ENCODE measurements at places on chromosomes 5 and 9.

DNA sequence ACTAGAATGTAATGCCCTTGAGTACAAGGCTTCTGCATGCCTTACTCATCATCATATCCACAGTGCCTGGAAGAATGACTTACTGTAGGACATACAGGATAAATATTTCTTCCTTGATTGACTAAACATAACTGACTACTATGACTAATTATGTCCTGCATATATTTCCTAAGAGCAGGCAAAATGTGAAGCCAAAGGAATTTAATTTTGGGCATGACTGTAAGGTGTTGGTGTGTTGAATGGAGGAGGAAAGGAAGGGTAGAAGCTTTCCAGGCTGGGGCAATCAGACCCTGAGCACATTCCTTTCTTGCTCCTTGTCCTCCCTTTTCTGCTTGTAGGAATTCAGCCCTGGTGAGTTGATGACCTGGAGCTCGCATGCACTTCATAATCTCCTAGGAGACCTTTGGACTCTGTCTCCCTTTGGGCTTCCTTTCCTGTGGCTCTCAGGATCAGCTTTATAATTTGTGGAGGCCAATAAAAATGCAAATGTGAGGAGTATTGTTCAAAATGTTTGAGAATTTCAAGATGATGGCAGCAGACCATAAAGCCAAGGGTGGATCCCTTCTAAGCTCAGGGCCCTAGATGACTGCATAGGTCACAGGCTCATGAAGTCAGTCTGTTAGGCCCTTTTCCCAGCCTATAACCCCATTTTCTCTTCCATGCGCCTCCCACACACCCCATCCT lies 174.0 kb downstream of the HMHB1 start:
- H3K4me3 ChIP-seq = no peak overlapping the region
- H3K27me3 ChIP-seq = peaks cover 12% of the 10 kb centered on the region
- H3K27ac ChIP-seq = no peak overlapping the region

DNA sequence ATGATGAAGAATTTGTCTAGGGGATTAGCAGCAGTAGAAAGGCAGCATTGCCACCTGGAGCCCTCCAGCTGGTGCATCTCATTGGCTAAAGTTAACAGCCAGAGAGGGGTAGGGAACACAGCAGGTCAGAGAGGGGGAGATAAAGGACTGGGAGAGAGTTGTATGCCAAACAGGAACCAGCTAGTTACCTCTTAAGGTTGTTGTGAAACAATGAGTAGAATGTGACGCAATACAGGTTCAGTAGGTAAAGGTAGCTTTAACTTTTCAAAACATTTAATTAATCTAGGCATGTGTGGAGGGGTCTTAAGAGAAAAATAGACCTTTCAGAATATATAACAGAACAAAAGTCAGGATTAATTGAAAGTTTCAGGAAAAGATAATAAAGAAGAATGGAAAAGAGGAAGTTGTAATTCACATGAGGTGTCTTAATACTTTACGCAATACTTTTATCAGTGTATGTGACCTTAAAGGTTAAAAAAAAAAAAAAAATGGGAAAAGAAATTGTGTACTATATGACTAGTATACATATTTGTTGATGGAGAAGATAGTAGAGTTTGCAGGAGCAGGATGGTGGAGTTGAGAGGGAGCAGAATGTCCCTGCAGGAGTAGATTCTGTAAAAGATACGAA lies 14.3 kb downstream of the FBXO38 start:
- H3K36me3 ChIP-seq = peaks cover 7% of the 10 kb centered on the region
- no peak for DNase-seq
- no peaks in the 10 kb centered on the region for H3K27me3 ChIP-seq
- H3K4me3 ChIP-seq = no peak overlapping the region

- H3K27me3 ChIP-seq = no peaks in the 10 kb centered on the region
- no peak for DNase-seq
- H3K4me3 ChIP-seq = no peak overlapping the region
- no peaks in the 10 kb centered on the region for H3K36me3 ChIP-seq
Measured at GRCh38 chr5:10618311-10618710, 54.4 kb downstream of the ANKRD33B start.

DNA sequence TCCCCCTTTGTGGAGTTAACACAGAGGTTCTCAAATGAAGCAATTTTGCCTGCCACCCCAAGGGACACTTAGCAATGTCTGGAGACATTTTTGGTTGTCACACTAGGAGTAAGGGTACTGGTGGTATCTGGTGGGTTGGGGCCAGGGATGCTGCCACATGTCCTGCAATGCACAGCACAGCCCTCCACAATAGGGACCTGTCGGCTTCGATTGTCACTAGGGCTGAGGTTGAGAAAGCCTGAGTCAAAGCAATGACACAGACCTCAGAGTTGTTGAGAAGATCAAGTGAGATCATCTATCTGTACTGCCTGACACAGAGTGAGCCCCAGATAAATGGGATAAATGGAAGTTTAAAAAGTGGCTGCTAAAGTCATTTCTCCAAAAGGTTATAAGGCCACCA lies 249.2 kb upstream of the KLF4 start:
- H3K27ac ChIP-seq = no peak overlapping the region
- DNase-seq = no peak
- no peaks in the 10 kb centered on the region for H3K36me3 ChIP-seq
- H3K4me3 ChIP-seq = no peak overlapping the region

DNA sequence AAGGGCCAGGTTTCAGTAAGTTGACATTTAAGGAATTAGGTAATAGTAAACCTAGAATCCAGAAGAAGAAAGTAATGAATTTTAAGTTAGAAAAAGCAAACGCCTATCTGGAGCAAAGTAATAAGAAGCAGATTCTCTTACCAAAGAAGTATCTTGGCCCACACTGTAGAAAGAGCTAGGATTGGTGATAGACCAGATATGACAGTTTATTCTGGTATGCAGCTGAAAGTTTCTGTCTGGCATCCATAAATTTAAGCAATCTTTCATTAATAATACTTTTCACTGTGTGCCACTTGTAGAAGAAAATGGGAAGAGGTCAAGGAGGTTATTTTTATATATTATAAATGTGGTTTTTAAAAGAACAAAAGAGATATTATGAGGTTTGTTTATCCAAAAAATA lies 3.0 kb downstream of the RECK start:
- H3K36me3 ChIP-seq = peaks cover 4% of the 10 kb centered on the region
- no peak for DNase-seq
- H3K27ac ChIP-seq = no peak overlapping the region
- H3K4me3 ChIP-seq = no peak overlapping the region

DNA sequence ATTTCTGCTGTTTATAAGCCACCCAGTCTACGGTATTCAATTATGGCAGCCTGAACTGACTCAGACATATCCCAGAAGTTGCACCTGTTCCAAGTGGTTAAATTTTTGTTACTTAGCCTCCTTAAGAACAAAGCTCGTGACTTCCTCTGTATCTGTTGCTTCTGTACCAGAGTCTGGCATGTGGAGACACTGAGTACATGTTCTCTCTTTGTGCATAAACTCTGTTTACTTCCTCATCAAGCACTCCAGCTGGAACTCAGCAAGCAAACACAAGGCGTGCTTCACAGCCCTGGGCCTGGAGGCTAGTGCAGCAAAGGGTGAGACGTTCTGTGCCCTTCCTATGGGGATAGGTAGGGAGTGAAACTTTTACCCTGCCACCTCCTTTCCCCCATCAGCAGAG lies 19.0 kb downstream of the C9orf152 start:
- no peak overlapping the region for H3K4me3 ChIP-seq
- no peaks in the 10 kb centered on the region for H3K36me3 ChIP-seq
- DNase-seq = no peak
- peaks cover 9% of the 10 kb centered on the region for H3K4me1 ChIP-seq
- H3K27ac ChIP-seq = no peak overlapping the region

GRCh38 chr5:75034137-75034739 lies 18.1 kb downstream of the GCNT4 start:
- no peaks in the 10 kb centered on the region for H3K27me3 ChIP-seq
- DNase-seq = peak; percentile 40
- peaks cover 21% of the 10 kb centered on the region for H3K4me1 ChIP-seq
- H3K27ac ChIP-seq = no peak overlapping the region
- H3K4me3 ChIP-seq = no peak overlapping the region

DNA sequence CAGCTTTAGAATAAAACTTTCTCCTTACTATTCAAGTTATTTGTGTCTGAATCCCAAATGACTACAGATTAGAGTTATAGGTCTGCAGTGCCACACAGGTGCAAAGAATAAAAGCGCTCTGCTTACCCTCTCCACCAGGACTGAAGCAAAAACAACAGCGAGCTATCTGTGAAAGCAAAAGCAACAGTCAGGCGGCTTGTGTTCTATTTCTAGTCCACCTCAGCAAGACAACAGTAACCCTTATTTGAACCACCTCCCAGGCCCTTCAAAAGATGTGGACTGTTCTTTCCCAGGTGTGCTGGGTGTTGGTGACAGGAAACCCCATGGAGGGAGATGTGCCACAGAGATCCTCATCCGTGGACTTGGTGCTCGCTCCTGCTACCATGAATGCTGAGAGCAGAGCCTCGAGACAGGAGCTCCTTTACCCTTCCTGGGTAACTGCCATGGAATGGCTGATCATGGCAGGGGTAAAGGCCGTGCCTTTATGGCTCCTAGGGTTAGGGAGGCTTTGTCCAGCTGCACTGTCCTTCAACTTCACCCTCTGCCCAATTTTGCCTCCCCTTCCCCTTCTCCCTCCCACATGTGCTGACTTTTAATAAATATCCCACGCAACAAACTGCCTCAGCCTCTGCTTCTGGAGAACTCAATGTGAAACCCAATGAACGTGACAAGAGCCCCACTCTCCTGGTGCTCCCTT lies 108.6 kb downstream of the SERINC5 start:
- peaks cover 51% of the 10 kb centered on the region for H3K4me1 ChIP-seq
- no peak for DNase-seq
- no peak overlapping the region for H3K4me3 ChIP-seq
- H3K27me3 ChIP-seq = no peaks in the 10 kb centered on the region

GRCh38 chr9:131889437-131890251 lies 149.8 kb upstream of the RAPGEF1 start:
- no peak for DNase-seq
- no peak overlapping the region for H3K4me3 ChIP-seq
- H3K27ac ChIP-seq = no peak overlapping the region
- H3K27me3 ChIP-seq = no peaks in the 10 kb centered on the region

- H3K27ac ChIP-seq = peak overlapping the region; percentile 99
- peaks cover 81% of the 10 kb centered on the region for H3K4me1 ChIP-seq
- H3K27me3 ChIP-seq = no peaks in the 10 kb centered on the region
- H3K36me3 ChIP-seq = peaks cover 16% of the 10 kb centered on the region
- H3K4me3 ChIP-seq = peak overlapping the region; percentile 87
Measured at GRCh38 chr9:91192381-91193086, 169.2 kb downstream of the AUH start.

DNA sequence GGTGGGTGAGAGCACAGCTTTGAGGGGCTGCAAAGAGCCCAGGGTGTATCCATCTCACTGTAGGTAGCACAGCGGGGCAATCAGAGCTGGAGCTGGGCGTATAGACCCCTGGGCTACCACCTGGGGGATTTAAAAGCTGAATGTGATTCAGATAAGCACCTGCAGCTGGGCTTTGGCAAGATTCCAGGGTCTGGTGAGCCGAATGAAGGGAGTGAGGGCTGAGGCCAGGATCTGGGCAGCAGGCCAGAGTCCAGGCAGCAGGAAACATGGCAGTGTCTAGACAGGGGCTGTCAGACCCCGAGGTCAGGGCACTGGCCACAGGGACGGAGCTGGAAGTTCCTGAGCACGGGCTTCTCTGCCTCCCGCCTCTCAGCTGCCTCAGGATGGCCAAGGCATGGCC lies 8.7 kb downstream of the ASS1 start:
- H3K27ac ChIP-seq = no peak overlapping the region
- H3K27me3 ChIP-seq = peaks cover 8% of the 10 kb centered on the region
- H3K4me3 ChIP-seq = no peak overlapping the region
- DNase-seq = no peak
- no peaks in the 10 kb centered on the region for H3K36me3 ChIP-seq

DNA sequence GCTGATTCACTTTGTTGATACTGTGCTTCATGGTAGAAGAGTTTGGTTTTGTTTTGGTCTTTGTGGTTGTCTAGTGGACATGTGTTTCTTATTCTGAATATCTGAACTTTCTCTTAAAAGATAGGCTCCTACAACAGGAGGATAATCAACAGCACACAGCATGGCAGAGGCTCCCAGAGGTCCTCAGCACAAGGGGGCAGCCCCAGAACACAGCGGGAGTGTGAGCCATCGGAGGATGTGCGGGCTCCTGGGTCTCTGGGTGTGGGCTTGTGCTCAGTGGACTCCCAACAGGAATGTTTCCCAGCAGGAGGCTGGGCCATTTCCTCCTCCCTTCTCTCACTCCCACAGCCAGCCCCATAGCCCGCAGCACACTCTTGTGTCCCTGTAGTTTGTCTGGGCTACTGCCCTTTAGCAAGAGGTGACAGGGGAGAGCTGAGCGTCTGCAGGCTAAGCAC lies 164.3 kb upstream of the OTULINL start:
- no peak for DNase-seq
- peak overlapping the region; percentile 58 for H3K4me3 ChIP-seq
- H3K4me1 ChIP-seq = peaks cover 61% of the 10 kb centered on the region

GRCh38 chr9:111599092-111599954 lies at the start of gene PTGR1:
Gene PTGR1 (minus strand): TSS chr9:111599647. CDS start chr9:111597422, 2,225 bp downstream.
- peaks cover 24% of the 10 kb centered on the region for H3K4me1 ChIP-seq
- peak; percentile 29 for DNase-seq
- peak within 1 kb of the TSS; percentile 93 for H3K4me3 ChIP-seq
- peaks cover 46% of the 10 kb centered on the region for H3K27me3 ChIP-seq
- peaks cover 3% of the 10 kb centered on the region for H3K36me3 ChIP-seq
- no peak within 1 kb of the TSS for H3K27ac ChIP-seq

GRCh38 chr5:37112383-37112991 lies 136.7 kb downstream of the CPLANE1 start:
- no peak for DNase-seq
- H3K27ac ChIP-seq = peak overlapping the region; percentile 14
- H3K27me3 ChIP-seq = peaks cover 17% of the 10 kb centered on the region
- peaks cover 42% of the 10 kb centered on the region for H3K4me1 ChIP-seq
- H3K36me3 ChIP-seq = peaks cover 12% of the 10 kb centered on the region

- H3K27ac ChIP-seq = no peak overlapping the region
- H3K4me3 ChIP-seq = no peak overlapping the region
- H3K27me3 ChIP-seq = no peaks in the 10 kb centered on the region
- DNase-seq = no peak
Measured at GRCh38 chr5:178423431-178423830, 166.8 kb downstream of the COL23A1 start.

DNA sequence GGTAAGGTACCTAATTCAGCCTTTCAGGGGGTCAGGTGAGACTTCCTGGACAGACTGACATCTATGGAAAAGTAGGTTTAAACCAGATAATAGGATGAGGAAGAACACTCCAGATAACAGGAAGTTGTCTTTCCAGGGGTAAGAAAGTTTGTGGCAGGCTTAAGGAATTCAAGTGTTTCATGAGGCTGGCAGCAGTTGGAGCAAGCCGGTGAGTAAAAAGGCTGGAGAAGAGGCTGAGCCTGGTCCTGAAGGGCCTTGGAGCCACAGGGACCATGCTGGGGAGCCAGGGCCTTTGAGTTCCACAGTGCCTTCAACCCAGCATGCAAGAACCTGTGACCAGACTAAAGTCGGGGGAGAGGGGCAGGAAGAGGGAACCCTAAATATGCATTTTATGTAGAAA lies 353.4 kb downstream of the SPOCK1 start:
- no peak for DNase-seq
- H3K4me3 ChIP-seq = no peak overlapping the region
- H3K27me3 ChIP-seq = peaks cover 5% of the 10 kb centered on the region
- no peaks in the 10 kb centered on the region for H3K36me3 ChIP-seq
- no peak overlapping the region for H3K27ac ChIP-seq
- H3K4me1 ChIP-seq = no peaks in the 10 kb centered on the region

- H3K4me3 ChIP-seq = no peak overlapping the region
- no peaks in the 10 kb centered on the region for H3K36me3 ChIP-seq
- H3K27me3 ChIP-seq = peaks cover 23% of the 10 kb centered on the region
Measured at GRCh38 chr9:122383992-122384461, 13.2 kb downstream of the PTGS1 start.

GRCh38 chr5:138465261-138466124 lies at the start of gene EGR1:
Gene EGR1 (plus strand): TSS chr5:138465479. CDS start chr5:138465762, 283 bp downstream.
- peak; percentile 94 for DNase-seq
- H3K27me3 ChIP-seq = no peaks in the 10 kb centered on the region
- H3K4me1 ChIP-seq = peaks cover 39% of the 10 kb centered on the region
- peak within 1 kb of the TSS; percentile 94 for H3K4me3 ChIP-seq
